Kidney (tissue), 22 donors: ENCODE measurements at places on chromosomes 13 and 19. TPM values are rescaled to one million over a fixed set of nuclear protein-coding genes. Genes with fewer than 3 reads are reported as not detected.

- no peaks in the 10 kb centered on the region for H3K36me3 ChIP-seq
- H3K4me3 ChIP-seq: no peak overlapping the region
- no peak overlapping the region for H3K27ac ChIP-seq
- no peaks in the 10 kb centered on the region for H3K4me1 ChIP-seq
- DNase-seq: peak; percentile 76
Observed at GRCh38 chr19:50461066-50461875, 15.0 kb upstream of the EMC10 start.

DNA sequence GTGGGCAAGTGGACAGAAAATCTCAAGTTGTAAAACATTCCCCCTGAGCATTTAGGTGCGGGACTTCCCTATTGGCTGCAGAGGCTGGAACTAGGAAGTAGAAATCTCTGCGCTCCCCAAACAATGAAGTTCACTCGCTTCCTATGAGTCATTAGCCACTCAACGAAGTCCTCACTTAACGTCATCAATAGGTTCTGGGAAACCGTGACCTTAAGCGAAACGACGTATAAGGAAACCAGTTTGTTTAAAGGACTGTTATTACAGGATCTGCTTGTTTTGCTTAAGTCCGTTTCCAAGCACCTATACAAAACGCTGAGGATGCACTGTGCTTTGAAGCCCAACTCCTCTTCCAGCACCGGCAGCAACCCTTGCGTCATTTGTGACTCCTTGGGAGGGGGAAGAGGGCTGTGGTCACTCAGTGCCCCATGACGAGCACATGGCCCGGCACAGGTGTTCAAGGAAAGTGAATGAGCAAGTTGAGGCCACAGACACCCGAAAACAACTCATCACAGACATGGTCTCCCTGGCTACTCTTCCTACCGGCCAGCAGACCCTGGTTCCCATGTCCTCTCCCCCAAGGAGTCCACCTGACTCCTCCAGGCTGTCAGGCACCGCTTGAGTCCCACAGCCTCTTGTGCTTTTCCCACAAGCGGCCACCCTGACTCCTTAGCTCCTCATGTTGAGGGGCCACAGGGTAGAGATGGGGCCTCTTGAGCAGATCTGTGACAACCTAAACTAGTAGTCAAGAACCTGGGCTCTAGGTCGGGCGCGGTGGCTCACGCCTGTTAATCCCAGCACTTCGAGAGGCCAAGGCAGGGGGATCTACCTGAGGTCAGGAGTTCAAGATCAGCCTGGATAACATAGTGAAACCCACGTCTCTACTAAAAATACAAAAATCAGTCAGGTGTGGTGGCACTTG is 4.8 kb downstream of the RPS16 start:
- H3K27ac ChIP-seq: no peak overlapping the region
- no peak for DNase-seq
- no peaks in the 10 kb centered on the region for H3K27me3 ChIP-seq
- H3K4me3 ChIP-seq: no peak overlapping the region
- peaks cover 15% of the 10 kb centered on the region for H3K4me1 ChIP-seq

GRCh38 chr13:93867481-93867880 is 612.0 kb downstream of the DCT start:
- no peak overlapping the region for H3K27ac ChIP-seq
- H3K4me1 ChIP-seq: no peaks in the 10 kb centered on the region
- no peaks in the 10 kb centered on the region for H3K27me3 ChIP-seq
- H3K36me3 ChIP-seq: no peaks in the 10 kb centered on the region
- no peak overlapping the region for H3K4me3 ChIP-seq

DNA sequence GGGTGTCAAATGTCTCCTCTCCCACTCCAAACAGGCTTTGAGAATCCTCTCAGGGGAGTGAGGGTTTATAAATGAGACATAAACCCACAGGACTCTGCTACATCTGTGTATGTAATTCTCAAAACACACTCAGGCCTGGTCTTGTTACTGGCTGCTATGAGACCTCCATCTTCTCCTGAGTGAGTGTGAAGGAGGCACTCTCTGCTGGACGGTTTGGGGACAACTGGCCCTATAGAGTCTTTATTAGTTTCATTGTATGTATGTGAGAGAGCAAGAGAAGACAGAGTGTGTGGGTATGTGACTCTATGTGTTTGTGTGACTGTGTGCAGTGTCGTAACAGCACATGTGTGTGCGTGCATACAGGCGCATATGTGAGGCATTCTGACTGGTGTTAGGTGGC is 9.6 kb upstream of the CYP4F12 start:
- no peaks in the 10 kb centered on the region for H3K27me3 ChIP-seq
- H3K4me1 ChIP-seq: no peaks in the 10 kb centered on the region
- H3K27ac ChIP-seq: no peak overlapping the region
- DNase-seq: no peak

GRCh38 chr19:35534803-35535480 is 1.7 kb downstream of the GAPDHS start:
- no peaks in the 10 kb centered on the region for H3K27me3 ChIP-seq
- no peak overlapping the region for H3K27ac ChIP-seq
- DNase-seq: no peak
- H3K4me3 ChIP-seq: no peak overlapping the region
- no peaks in the 10 kb centered on the region for H3K36me3 ChIP-seq
- no peaks in the 10 kb centered on the region for H3K4me1 ChIP-seq

DNA sequence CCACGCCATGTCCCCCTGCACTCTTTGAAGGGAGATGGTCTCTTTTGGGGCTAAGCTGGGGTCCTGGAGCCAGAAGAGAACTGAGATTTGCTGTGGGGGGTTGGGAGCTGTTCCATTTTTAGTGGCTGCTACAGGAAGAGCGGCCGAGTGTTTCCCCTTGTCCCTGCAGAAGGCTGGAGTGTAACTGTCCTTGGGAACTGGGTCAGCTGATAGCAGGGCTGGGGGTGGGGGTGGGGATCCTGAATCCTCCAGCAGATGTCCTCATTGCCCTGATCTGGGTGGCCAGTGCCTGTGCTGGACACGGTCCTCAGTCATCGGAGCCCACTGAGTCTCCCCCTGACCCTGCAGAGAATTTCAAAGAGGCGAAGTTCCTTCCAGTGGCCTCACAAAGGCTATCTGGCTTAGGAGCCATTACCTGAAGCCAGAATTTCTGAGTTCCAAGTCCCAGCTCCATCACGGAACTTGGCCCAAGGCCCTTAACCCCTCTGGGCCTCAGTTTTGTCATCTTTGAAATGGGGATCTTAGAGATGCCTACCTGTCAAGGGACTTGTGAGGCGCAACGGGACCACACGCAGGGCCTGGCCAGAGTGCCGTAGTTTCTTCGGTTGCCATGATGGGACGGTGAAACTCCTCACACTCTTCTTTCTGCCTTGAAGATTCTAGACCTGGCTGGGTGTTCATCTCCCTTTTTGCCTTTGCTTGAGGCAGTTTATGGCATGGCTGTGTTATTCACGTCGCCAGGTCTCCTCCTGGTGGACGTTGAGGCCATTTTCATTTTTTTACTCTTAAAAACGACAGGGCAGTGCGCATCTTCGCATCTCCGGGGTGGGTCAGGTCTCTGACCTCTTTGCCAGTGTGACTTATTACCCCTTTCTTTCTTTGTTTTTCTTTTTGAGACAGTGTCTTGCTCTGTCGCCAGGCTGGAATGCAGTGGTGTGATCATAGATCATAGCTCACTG is 51.9 kb downstream of the DNM2 start:
- H3K27me3 ChIP-seq: no peaks in the 10 kb centered on the region
- peaks cover 56% of the 10 kb centered on the region for H3K4me1 ChIP-seq
- H3K36me3 ChIP-seq: peaks cover 7% of the 10 kb centered on the region
- DNase-seq: peak; percentile 49
- peak overlapping the region; percentile 82 for H3K27ac ChIP-seq

- H3K27ac ChIP-seq: no peak overlapping the region
- peaks cover 42% of the 10 kb centered on the region for H3K36me3 ChIP-seq
Observed at GRCh38 chr19:11173516-11174155, 18.1 kb upstream of the SPC24 start.

GRCh38 chr13:91211510-91211909 is 136.0 kb upstream of the MIR17HG start:
- DNase-seq: no peak
- no peaks in the 10 kb centered on the region for H3K4me1 ChIP-seq
- no peak overlapping the region for H3K27ac ChIP-seq
- no peaks in the 10 kb centered on the region for H3K36me3 ChIP-seq
- no peaks in the 10 kb centered on the region for H3K27me3 ChIP-seq
- H3K4me3 ChIP-seq: no peak overlapping the region

DNA sequence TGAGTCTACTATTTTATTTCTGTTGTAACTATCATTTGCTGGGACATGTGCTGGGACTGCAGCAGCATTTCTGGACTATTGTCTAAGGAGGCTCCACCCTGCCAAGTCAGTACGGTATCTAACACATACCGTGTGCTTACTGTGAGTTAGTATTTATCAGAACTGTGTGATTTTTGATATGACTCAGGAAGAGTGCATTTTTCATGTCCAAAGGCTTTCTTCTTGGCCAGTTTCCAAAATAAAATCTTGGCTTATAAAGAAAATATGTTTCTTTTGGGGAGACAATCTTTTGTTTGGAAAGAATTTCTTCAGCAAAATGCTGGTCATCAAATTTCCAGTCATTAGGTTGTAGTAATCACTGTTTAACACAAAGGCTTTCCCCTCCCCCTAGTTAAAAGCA is 11.6 kb downstream of the PARP4 start:
- no peaks in the 10 kb centered on the region for H3K4me1 ChIP-seq
- H3K4me3 ChIP-seq: no peak overlapping the region
- no peak overlapping the region for H3K27ac ChIP-seq
- no peaks in the 10 kb centered on the region for H3K27me3 ChIP-seq

- no peak overlapping the region for H3K4me3 ChIP-seq
- H3K36me3 ChIP-seq: no peaks in the 10 kb centered on the region
- DNase-seq: no peak
- H3K27me3 ChIP-seq: no peaks in the 10 kb centered on the region
Observed at GRCh38 chr13:50319635-50320255, 304.5 kb downstream of the KCNRG start.

GRCh38 chr19:35126624-35126959 is 8.3 kb downstream of the LGI4 start:
- H3K4me3 ChIP-seq: no peak overlapping the region
- no peaks in the 10 kb centered on the region for H3K36me3 ChIP-seq
- H3K27ac ChIP-seq: no peak overlapping the region
- H3K27me3 ChIP-seq: no peaks in the 10 kb centered on the region

GRCh38 chr19:18340990-18341868 is 831 bp downstream of the PGPEP1 start:
- peaks cover 2% of the 10 kb centered on the region for H3K36me3 ChIP-seq
- H3K27ac ChIP-seq: peak overlapping the region; percentile 92
- H3K27me3 ChIP-seq: no peaks in the 10 kb centered on the region

DNA sequence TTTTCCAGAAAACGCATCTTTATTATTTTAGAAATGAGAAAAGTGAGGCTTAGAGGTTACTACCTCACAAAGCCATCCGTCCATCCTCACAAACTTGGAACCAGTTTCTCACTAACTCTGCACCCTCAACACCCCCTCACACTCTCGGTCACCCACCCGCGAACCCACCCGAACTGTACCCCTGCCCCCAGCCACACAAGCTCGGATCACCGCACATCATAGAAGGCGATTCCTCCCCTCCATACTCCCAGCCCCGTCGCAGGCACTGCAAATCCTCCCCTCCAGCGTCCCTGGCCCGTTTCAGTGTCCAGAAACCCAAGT is 238 bp downstream of the ZNF260 start:
- no peaks in the 10 kb centered on the region for H3K4me1 ChIP-seq
- DNase-seq: no peak
- peak overlapping the region; percentile 96 for H3K27ac ChIP-seq
- no peaks in the 10 kb centered on the region for H3K27me3 ChIP-seq
- peaks cover 9% of the 10 kb centered on the region for H3K36me3 ChIP-seq

GRCh38 chr13:33127009-33127551 is 110.9 kb downstream of the KL start:
- DNase-seq: no peak
- no peak overlapping the region for H3K27ac ChIP-seq
- H3K36me3 ChIP-seq: peaks cover 16% of the 10 kb centered on the region
- H3K27me3 ChIP-seq: no peaks in the 10 kb centered on the region

DNA sequence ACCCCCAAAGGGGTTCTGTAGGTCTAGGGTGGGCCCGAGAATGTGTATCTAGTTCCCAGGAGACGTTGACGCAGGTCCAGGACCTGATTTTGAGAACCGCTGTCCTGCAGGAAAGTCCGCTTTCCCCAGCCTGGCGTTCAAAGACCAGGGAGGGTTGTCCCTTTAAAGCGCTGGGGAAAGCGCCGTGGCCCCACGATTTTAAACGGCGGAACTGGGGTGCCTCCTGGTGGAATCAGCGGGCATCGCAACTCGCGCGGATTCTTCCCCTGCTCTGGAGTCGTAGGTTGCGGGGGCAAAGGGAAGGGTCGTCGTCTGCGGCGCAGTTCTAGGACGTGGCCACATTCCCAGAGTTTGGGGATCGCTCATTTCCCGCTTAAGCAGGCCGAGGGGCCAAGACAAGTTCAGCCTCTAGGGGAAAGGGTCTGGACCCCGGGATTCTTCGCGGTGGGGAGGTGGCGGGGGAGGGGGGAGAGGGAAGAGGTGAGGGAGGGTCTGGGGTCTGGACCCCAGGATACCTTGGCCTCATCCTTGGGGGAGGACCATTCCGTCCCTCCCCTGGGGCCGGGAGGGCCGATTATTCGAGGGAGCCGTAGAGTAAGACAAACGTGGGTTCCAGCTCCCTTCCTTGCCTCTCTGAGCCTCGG is 7.7 kb downstream of the PNMA8B start:
- DNase-seq: peak; percentile 90
- no peaks in the 10 kb centered on the region for H3K4me1 ChIP-seq
- no peaks in the 10 kb centered on the region for H3K27me3 ChIP-seq
- H3K27ac ChIP-seq: no peak overlapping the region

DNA sequence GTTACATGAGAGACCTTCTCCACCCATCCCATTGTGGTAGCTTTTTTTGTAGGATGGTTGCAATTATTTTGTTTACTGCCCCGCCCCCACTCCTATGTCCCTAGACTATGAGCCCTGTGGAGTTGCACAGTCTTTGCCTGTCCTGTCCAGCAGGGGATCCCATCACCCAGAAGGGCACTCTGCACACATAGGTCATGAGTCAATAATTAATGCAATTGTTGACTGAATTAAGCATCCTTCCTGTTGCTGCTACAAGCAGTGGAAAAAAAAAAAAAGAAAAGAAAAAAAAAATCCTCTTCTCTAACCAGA is 14.2 kb downstream of the C19orf81 start:
- no peaks in the 10 kb centered on the region for H3K36me3 ChIP-seq
- no peak overlapping the region for H3K4me3 ChIP-seq
- peak; percentile 2 for DNase-seq
- no peak overlapping the region for H3K27ac ChIP-seq

DNA sequence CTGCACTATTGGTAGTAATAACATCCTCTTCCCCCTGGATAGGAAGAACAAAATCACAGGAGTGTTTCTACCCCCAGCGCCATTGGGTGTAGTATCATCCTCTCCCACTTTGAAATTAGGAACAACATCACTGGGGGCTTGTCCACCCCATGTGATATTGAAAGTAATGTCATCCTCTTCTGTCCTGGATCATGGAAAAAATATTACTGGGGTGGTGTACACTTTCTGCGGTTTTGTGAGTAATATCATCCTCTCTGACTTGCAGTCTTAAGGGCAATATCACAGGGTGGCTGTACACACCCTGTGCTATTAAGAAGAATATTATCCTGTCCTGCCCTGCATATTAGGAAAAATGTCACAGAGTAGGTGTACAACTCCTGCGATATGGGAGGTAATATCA is 4.9 kb upstream of the RGCC start:
- no peaks in the 10 kb centered on the region for H3K36me3 ChIP-seq
- no peaks in the 10 kb centered on the region for H3K4me1 ChIP-seq
- no peaks in the 10 kb centered on the region for H3K27me3 ChIP-seq
- H3K4me3 ChIP-seq: no peak overlapping the region
- H3K27ac ChIP-seq: no peak overlapping the region

Gene NOP53
- polyA plus RNA-seq: 258 TPM

Gene OR7D2
- polyA plus RNA-seq: not detected

Gene ZNF560
- not detected for polyA plus RNA-seq

Gene NUP58
- polyA plus RNA-seq: 13.0 TPM

Gene MISP3
- polyA plus RNA-seq: 32.0 TPM

Gene C19orf67
- not detected for polyA plus RNA-seq

Gene MLLT1
- polyA plus RNA-seq: 32.0 TPM

Gene TPTE2
- polyA plus RNA-seq: not detected

Gene CCDC61
- polyA plus RNA-seq: 17.8 TPM

Gene SGCG
- polyA plus RNA-seq: not detected

Gene CAMSAP3
- 19.3 TPM for polyA plus RNA-seq
